Islet precursor cell (in vitro differentiated cells): ENCODE measurements at places on chromosomes 3 and 15.

DNA sequence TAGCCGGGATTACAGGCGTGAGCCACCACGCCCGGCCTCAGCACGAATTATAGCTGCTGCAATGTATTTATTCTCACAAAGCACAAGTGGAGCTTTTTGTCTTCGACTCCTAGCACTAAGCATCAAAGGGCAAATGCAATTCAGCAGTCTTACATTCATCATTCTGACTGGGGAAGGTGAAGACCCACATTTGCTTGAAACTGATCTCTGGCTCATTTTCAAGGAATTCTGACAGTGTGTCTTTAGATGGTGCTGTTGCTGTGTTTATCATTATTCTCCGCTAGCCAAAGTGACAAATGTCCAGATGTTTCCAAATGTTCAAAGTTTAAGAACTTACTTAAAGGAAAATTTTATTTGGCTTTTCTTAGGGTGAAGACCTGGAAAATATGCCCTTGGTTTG lies 55.9 kb downstream of the SGO1 start:
- DNase-seq, result no peak

DNA sequence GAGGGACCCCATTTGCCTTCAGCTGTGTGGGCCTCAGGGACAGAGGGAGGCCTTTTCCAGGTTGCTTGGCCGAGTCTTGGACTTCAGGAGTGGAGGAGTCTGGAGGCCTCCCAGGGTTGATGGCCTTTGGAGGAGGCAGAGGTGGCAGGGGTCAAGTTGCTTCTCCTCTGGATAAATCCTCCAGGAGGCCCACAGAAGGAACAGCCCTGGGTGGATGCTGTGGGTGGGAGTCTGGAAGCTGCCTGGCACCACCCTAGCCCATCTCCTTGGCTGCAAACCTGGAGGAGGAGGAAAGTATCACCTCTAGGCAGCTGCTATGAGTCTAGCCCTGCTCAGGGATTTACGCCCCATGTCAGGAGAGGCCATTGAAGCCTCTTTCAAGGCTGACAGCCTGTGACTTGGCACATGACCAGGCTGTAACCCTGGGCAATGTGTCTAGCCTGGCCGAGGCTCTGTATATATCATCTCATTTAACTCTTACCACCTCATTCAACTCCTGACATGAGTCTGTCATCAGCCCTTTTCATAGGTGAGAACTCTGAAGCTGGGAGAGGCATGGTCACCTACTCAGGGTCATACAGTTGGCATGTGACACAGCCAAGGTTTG lies 2.9 kb upstream of the PRKCD start:
- no peak for DNase-seq

DNA sequence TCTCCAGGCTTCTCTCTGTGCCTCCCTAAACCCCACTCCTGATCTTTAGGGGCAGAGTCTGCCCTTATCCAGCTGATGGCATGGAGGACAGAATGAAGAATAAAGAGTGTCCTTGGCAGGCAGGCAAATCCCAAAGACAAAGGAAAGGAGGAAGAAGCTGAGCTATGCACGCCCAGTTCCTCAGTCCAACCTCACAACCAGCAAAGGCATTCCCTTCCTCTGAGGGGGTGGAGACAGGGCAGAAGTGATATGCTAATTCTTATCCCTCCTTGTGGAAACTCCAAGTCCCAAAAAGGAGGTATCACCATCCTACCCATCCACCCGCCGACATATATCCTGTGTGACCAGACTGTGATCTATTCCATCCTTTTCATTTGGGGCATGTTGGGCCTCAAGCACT lies 10.5 kb upstream of the CCDC54 start:
- no peak for DNase-seq

- no peak for DNase-seq
These were observed 22.2 kb downstream of the UACA start for GRCh38 chr15:70741107-70741531.

- no peak for DNase-seq
These were observed 16.0 kb downstream of the CMSS1 start for GRCh38 chr3:99833617-99834205.

GRCh38 chr3:65953301-65953812 lies 85.4 kb downstream of the MAGI1 start:
- DNase-seq, result peak; percentile 91

DNA sequence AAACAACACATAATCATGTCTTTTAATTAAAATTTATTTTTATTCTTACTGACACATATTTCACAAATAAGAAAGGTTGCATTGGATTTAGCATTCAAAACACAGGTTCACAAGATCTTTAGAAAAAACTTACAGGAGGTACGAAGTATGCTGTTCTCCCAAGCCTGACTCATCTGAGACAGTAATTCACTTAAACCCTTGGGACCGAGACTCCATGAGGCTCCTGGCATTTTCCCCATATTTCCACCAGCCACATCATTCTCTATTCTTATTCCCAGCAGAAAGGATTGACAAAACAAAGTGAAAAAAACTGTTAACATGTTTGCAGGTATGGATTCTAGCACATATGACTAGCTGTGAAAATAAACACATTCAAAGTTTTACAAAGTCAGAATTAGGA lies 52.6 kb downstream of the CNTN3 start:
- DNase-seq, result no peak

DNA sequence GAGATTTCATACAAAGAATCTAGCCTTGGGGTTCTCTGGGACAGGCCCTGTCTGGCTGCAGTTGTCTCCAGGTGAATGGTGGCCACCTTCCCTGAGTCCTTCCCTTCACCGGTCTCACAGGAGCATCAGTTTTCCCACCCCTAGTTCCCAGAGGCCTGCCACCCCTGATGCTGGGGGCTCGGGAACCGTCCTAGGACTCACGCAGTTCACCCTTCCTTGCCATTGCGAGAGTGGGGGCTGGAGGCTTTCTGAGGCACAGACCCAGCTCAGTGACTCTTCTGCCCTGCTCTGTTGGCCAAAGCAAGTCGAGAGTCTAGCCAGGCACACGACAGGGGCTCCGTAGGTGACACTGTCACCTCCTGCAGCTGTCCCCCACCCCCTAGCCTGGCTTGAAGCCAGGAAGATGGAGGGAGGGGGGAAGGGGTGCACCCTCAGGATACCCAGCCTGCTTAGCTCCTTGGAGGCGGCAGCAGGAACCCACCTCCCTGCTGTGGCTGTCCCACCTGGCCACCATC lies 130.3 kb downstream of the NUP210 start:
- DNase-seq, result no peak
